Chondrocyte (in vitro differentiated cells): ENCODE measurements at places on chromosomes 12 and 14. TPM values are rescaled to one million over a fixed set of nuclear protein-coding genes. Genes with fewer than 3 reads are reported as not detected.

Gene HOXC10
- total RNA-seq, result not detected in 3 replicates

Gene TOX4
- total RNA-seq, result 61.7 to 71.8 TPM (median 62.2 TPM) in 3 replicates

Gene C12orf54
- total RNA-seq, result not detected in 3 replicates

Gene OLR1
- total RNA-seq, result 0.28 TPM in 1 of 3 replicates, not detected in the others

Gene AGAP2
- 1.9 to 3.1 TPM (median 1.9 TPM) in 3 replicates for total RNA-seq

Gene PLEKHG7
- not detected in 3 replicates for total RNA-seq

Gene CMA1
- total RNA-seq, result not detected in 3 replicates

DNA sequence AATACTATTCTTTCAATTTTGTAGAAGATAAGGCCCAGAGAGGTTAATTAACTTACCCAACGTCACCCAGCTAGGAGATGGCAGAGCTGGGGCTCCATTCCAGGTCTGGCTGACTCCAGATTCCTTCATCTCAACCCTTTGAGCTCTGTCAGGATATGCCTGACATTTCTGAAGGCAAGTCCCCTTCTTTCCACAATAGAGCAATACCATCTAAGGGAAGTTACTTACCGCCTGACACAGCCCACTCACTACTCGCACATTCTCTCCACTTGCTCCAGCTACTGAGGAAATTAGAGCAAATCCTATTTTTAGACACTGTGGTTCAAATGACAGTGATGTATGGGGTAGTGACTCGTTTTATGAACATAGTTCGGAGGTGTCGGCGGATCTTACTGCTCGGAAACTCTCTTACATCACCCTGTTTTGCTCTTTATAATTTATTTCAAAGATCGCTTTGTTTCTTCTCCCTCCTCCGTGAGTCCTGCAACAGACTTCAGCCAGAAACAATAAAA, 2.0 kb upstream of the WSCD2 start:
- no peak for DNase-seq

DNA sequence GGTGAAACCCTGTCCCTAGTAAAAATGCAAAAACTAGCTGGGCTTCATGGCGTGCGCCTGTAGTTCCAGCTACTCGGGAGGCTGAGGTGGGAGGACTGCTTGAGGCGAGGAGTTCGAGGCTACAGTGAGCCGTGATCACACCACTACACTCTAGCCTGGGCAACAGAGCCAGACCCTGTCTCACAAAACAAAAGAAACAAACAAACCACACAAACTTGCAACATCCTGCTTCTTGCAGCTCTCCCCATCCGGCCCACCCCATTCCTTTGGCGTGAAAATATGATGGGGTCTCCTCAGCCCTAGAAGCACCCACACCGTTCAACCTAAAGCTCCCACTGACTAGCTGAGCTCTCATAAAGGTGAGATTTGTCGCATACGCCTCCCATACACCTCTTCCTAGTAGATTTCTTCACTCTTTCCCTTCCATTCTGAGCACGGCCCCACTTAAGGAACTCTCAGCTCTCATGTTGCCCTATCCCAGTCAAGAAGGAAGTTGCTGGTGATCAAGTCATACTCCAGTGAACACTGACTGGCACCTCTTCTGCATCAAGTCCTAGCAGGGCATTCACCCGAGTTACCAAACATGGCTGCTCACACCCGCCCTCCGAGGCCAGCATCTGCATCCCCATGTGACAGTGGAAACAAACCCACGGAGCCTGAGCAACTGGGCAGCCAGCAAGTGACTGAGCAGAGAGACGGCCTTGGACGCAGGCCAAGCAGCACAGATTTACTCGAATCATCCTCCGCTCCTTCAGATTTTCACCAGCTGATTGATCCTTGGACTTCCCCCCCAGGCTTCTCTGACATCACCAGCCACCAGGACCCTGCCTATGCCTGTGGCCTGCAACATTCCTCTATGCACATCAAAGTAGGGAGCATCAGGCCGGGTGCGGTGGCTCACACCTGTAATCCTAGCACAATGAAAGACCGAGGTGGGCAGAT, 18.9 kb upstream of the CD27 start:
- peak; percentile 55 for DNase-seq

DNA sequence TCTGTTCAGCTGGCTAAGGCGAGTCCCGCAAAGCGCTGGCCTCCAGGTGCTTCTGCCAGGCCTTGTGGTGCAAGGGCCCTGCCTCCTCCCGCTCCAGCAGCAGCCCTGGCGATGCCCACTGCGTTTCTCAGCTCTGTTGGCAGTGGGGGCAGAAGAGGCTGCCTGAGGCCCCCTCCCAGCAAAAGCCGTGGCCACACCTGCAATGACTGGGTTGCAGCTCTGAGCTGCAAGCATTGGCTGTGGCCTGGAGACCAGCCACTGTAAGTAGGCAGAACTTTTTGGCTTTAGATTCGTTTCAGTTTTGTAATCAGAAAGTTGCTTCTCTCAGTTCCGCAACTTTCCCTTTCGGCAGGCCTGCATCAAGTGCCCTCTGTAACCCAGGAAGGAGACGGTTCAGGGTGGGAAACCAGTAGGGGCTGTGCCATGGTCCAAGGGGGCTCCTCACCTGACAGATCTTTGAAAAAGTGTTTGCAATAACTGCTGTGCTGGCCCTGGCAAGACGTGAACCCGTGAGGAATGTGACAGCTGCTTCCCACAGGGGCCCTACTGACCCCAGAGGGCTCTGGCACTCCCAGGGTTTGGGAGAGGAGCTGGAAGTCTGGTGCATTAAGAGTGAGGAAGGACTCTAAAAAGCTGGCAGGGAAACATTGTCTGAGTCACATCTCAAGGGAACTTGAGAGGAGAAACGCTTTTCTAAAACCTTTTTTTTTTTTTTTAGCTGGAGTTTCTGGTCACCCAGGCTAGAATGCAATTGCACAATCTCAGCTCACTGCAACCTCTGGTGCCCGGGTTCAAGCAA, 54.5 kb upstream of the MAX start:
- no peak for DNase-seq

GRCh38 chr14:21987937-21988336, 314.3 kb upstream of the OR4E1 start:
- DNase-seq, result no peak

DNA sequence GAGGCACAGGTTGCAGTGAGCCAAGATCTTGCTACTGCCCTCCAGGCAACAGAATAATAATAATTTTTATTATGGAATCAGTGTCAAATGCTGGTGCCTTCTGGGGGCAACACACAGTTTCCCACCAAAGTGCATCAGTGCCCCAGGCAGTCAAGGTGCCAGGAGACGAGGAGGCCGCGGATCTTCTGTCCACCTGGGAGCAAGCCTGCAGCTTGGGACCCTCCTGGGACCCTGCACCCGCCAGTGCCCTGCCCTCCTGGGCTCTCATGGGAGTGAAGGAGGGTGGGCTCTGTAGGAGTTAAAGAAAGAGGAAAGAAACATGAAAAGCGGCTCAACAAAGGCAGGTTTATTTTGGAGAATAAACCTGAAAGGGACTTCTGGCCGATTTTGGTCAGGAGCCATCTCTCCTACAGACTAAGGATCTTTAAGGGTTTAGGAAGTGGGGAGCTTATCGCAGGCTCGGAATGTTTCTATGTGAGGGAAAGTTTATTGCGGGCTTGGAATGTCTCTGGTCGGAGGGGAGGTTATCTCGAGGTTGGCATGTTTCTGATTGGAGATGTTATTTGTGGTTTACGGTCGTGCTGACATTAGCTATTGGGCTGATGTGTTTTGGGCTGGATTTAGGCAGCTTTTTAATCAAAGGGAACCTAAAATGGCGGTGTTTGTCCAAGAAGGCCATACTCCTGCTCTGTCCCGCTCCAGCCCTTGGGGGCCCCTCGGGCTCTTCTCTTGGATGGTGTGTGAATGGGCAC, 1.1 kb upstream of the ASPG start:
- peak; percentile 44 for DNase-seq

- DNase-seq, result no peak
Observed at GRCh38 chr12:58995666-58996363, 75.5 kb upstream of the LRIG3 start.

- DNase-seq, result no peak
Observed at GRCh38 chr14:77708749-77709148, 846 bp downstream of the SLIRP start.

DNA sequence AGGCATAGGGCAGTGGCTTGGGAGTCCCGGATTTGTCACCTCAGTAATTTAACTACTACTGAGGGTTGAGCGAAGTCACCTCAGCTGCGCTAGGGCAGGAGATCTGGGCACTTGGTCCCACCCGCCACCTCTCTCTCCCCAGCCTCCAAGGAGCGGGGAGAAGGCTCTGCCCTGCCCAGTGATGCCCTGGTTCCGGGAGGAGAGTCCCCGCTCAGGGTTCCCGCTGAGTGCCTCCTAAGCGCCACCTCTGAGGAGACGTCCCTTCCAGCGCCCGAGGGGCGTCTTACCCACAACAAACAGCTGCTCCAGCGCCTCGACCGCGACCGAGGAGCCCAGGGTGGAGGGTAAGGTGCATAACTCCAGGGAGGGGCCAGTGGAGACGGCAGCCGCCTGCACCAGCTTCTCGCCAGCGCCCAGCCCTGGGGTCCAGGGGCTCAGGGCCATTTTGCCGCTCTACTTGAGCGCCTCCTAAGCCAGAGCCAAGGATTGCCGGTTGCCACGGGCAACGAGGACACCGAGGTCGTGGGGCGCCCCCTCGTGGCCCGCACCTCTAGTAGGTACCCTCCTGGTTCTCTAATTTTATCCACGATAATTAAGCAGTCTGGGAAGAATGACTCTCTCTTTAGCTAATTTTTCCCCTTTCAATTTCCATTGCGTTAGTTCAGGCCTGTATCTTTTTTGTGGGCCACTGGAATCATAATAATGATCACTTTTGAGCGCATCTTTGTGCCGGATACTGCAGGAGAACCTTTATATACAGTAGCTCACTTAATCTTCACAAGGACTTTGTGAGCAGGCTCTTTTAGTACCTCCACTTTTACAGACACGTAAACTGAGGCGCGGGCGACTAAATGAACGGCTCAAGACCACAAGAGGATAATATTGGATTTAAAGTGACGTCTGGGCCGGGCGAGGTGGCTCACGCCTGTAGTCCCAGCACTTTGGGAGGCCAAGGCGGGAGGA, at the start of gene CCDC175:
Gene CCDC175 (minus strand): TSS at position 481 of the 963 bp plus-strand sequence. CDS start 37 bp downstream, at position 444.
- DNase-seq, result peak; percentile 80

GRCh38 chr14:60594062-60594461, 55.2 kb downstream of the SIX1 start:
- no peak for DNase-seq

DNA sequence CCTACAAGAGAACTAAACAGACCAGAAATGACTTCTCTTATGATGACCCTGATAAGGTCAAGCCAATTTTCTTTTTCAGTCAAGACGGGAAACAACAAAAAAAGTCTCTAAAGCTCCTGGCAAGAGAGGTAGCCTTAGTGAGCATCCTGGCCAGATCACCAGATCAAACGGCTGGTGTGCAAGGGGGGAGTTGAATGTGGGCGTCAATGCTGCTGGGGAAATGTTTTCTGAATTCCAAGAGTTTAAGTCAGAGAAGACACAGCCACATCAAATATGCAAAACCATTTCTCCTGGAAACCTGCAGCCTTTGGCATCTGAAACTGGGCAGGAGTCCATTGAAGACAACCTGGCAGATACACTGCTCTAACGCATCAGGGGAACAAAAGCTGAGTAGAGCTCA, 16.0 kb upstream of the SELPLG start:
- DNase-seq, result no peak

GRCh38 chr12:68439368-68440045, 107.3 kb upstream of the MDM1 start:
- DNase-seq, result no peak

GRCh38 chr12:5437589-5437988, 5.7 kb downstream of the NTF3 start:
- no peak for DNase-seq

DNA sequence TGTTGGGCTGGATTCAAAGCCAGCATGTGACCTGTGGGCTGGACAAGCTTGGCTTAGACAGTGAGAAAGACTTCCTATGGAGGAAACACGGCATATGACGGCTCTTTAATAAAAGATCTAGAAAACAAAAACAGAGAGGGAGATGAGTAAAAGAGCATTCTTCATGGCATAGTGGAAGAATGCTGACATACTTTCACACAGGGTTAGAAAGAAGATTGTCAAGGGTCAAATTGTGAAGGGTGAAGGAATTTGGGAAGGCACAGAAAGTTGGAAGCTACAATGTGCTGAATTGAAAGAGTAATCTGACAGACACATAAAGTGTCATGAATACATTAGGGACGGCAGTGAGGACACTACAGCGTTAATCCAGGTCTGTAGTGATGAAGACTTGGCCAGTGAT, 63.4 kb downstream of the GALNT4 start:
- DNase-seq, result no peak

DNA sequence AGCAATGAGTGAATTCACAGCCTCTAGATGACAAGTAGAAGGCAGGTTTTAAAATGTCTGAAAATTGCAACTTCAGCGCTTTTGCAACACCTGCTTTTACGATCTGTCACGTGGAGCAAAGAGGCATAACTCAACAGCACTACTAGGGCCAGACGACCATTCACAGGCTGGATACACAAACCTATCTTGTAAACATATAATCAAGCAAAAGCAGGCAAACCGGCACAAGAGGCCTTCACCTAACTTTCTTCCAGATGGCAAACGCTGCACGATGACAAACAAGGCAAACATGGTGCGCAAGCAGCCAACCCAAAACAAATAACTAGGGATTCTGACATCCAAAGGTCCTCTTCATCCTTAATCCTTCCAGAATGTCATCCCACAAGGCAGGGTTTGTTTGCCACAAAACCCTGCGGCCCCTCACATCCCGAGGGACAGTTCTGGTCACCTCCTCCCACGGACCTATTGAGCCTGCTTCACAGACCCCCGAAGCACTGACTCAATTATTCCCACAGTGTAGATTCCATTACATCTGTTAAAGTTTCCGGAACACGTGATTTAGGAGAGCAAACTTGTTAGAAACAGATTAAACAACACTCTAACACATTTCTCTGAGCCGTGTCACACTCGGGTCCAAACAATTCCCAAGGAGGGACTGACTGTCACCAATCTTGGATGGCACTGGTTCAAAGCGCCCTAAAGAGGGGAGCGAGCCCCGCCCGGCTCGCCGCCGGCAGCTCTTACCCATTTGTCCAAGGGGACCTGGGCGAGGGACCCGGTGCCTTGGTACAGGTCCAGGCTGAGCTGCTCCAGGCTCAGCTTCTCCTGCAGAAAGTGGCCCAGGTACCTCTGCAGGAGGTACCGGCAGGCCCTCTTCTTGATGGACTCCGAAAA, 823 bp downstream of the ATG2B start:
- no peak for DNase-seq

DNA sequence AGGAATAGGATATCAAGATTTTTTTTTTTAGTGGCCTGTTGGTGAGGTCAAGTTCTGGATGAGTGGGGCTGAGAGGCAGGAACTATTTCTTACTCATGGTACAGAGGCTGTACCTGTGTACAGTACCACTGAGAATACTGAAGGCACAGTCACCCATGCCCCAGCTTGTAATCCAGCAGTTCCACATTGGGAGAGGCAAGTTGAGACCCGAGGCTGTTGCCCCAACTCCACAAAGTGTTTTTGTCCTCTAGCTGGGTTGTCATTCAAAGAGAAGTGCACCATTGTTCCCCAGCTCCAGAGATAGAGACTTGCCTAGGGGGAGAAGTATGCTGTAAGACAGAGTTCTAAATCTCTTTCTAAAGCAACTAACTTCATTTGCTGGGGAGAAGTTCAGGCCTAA, 38.7 kb downstream of the ARID2 start:
- DNase-seq, result no peak

DNA sequence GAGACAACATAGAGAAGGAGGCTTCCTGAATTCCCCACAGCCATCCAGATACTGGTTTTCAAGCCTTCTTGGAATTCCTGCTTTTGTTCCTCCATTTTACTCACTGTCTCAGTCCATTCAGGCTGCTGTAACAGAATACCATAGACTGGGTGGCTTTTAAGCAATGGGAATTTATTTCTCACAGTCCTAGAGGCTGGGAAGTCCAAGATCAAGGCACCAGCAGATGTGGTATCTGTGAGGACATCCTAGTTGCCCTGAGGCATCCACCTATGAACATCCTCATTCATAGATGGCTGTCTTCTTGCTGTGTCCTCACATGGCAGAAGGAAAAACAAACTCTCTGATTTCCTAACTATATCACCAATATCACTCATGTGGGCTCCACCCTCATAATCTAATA, 374.9 kb downstream of the FUT8 start:
- no peak for DNase-seq
